ENCODE measurements at places on chromosomes 2 and 18.
A peak's percentile ranks its signal among the peaks of the same experiment; 100 is the strongest.

DNA sequence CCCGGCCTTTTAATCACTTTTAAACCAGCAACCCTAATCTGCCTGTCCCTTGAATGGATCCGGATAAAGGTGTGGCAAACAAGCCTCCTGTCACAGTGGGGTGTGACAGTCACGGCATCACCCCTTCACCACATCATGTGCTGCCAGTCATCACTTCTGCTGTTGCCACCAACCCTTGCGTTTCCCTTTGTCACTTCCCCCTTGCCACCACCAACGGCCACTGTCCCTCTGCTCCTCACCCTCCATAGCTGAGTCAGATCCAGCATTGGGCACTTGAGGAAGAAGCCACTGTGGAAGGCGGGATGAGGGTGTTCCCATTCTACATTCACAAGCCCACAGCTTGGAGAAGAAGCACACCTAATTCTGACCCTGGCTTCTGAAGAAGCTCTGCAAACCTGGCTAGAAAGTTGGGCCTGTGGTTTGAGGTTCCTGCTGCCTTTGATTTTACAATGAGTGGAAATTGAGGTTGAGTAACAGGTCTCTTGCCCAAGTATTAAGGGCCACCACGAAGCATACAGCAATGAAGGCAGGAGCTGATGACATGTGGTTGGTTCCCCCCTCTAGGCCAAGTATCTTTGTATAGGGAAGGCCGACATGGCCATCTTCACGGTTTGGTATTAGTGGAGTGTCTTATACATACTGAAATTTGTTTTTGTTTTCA is 22.9 kb upstream of the DARS1 start:
- peak; percentile 98 for DNase-seq

- no peak for DNase-seq
These were observed 283.8 kb downstream of the RDH14 start for GRCh38 chr2:18276583-18277075.

DNA sequence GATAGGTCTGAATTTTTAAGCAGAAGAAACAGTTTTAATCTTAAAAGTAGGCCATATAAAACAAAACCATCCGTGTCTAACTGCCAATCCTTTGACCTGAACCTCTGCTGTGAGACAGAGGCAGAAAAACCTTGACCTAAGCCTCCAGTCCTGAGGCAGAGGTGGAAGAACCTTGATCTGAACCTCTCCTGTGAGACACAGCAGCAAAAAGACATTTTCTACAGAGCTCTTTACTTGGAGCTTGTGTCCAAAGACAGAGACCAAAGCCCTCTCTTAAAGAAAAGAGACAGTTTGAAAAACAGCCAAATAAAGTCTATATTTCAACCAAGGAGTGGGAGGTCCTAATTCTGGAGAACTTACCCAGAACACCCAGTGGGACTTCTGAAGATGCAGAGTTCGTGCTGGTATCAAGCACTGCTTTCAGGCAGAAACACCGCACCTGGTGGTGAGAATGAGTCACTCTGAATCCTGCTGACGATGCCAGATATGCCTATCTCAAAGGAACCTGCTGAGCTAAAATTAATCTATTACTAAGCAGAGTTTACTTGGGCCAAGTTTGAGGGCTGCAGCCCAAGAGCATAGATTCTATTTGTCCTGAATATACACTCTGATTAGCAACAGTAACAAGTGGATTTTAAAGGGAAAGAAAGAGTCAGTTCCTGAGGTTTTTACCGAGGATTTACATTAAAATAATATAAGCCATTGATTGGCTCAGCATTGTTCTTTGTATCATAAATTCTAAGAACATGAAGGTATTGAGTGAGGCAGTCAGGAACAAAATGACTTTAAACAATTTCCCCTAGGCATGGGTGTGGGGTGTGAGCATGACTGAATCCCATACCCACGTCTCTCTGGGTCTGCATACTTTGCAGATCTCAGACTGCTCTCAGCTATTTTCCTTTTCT is 806.4 kb downstream of the TRIB2 start:
- no peak for DNase-seq

DNA sequence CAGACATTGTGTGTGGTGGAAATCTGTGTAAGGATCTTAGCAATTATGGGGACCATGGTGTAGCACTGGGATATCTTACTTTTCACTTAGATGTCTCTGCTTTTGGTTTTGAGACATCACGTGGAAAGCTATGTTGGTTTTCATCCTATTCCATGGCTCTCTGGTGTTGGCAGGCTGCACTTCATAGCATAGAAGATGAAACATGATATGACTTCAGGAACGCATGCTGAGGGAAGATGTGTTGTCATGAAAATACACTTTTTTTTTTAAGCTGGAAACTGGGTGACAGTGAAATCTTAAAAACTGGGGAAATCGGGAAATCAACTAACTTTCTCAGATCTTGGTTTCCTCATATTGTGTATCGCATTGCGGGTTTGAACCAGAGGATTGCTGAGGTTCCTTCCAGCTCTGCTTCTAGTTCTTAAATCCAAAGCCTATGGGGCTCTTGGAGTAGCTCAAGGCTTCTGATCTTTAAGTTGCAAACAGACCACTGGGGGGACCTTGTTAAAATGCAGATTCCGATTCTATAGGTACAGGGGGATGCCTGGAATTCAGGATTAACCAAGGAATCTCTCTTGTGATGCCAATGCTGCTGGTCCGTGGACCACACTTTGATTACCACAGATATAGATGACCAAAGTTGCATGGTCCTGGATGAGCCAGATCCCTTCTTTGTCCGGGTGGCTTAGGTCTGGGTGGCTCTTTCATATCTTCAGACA is 160.7 kb downstream of the SH3RF3 start:
- DNase-seq: no peak

DNA sequence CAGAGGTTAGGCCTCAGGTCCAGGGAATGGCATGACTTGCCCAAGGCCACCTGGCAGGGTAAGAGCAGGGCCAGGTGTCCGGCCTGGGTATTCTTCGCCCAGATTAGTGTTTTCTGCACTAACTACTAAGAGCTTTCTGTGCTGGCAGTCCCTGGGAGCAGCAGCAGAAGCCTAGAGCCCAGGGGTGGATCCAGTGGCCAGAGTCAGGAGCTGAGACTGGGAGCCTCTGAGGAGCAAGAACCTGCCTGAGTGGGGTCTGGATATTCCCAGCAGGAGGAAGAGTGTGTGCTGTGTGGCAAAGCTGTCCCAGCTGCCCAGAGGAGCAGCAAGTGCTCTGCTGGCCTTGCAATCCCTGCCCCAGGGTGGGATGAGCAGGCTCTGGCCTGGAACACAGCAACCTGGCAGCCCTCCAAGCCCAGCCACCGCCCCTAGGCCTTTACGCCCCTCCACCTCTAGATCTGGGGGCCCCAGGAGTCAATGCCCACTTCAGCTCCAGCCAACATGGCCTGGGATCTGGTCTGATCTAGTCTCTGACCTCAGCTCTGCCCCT is 30.7 kb upstream of the GPAT2 start:
- no peak for DNase-seq

DNA sequence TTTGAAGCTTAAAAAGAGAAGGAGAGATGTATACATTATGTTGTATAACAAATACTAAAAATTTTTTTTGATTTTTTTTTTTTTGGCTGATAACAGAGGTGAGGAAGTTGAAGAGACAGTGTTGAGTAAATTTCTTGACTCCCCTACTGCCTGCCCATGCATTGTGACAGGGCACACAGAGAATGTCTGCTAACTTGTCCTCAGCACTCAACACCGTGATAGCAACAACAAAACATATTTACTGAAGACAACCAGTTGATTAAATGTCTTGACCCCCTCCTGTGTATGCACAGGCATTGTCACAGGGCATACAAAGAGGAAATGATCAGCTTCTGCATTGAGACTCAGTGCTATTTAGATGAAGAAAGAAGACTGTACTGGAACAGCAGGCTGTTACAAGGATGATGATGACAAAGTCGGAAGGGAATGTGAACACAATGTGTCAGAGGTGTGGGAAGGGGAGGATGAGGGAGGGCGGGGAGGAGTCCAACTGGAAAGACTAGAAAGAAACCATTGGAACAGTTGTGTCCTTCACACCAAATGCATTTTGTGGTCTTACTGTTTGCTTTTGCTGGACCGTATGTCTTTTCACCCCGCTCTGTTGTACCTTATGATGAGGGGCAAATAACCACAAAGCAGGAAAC is 89.5 kb downstream of the CERS6 start:
- DNase-seq: peak; percentile 24

GRCh38 chr18:68441241-68441640 is 273.7 kb downstream of the TMX3 start:
- no peak for DNase-seq

All from MV-4-11 (cell line).